Left ventricle myocardium inferior (tissue), 1 donor: ENCODE measurements at places on chromosomes 6 and 20.

DNA sequence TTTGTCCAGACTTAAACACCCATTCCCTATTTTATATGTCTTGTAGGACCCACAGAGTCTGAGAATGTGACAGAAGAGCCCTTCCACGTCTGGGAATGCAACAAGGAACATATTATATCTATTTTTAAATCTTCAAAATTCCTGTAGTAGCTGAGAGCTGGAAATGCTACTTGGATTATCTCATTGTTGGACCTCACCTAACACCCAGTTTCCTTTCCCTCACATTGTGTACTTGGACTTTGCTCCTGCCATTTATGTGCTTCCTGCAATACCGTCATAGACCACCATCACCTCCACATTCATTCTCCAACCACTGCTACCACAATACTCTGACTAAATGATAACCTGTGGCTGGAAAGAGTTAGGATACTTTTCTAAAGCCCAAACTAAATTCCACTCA is 335.4 kb downstream of the COL12A1 start:
- DNase-seq = no peak

DNA sequence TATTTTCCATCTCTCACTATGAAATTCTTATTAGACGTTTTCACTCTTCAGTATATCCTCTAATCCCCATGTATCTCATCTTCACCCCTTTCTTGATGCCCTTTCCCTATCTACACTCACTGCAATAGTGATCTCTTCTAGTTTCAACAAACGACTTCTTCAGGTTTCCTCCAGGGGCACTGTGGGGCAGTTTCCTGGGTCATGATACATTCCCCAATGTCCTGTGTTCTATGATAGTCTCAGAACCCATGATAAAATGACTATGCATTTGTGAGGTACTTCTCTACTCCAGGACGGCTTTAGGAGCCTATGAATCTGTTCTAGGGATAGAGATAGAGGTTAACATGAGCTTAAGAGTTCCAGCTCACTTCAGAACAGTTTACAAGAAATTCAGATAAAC is 183.3 kb downstream of the FOXC1 start:
- DNase-seq = no peak

- no peak for DNase-seq
Measured at GRCh38 chr6:37319856-37320480, 33.8 kb upstream of the RNF8 start.

GRCh38 chr20:41143354-41143753 is 6.0 kb downstream of the PLCG1 start:
- DNase-seq = no peak

DNA sequence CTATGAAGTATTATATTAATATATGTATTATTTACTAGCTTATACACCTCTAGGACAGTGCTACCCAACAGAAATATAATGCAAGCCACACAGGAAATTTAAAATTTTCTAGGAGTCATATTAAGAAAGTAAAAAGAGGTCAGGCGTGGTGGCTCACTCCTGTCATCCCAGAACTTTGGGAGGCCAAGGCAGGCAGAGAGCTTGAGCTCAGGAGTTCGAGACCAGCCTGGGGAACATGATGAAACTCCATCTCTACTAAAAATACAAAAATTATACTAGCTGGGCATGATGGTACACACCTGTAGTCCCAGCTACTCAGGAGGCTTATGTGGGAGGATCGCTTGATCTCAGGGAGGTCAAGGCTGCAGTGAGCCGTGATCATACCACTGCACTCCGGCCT is 237.6 kb upstream of the ZNF217 start:
- DNase-seq = no peak

- DNase-seq = no peak
Measured at GRCh38 chr6:111793711-111794111, 79.5 kb downstream of the FYN start.

DNA sequence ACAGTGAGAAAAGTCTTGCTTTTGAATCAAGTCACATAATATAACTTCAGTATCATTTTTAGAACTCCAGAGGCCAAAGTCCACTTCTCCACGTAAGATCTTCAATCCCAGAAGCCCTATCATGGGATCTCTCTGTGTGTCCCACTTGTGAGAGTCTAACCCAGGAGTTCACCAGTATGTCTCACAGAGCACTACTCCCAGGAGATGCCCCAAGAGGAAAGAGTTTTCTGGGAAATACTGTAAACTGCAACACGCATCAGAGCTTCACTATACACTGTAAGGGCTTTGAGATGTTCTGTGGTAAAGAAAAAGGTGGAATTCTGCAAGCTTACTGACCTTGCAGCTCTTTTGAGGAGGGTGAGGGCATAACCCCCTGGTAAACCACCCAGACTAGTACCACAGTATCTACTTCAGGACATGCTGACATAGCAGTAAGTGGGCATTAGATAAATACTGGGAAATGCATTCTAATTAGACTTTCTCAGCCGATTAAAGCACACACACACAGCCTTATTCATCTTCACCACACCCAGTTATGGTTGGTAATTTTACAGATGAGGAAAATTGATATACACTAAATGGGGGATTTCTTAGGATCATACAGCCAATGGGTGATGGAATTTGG is 12.3 kb downstream of the DCBLD1 start:
- DNase-seq = no peak

DNA sequence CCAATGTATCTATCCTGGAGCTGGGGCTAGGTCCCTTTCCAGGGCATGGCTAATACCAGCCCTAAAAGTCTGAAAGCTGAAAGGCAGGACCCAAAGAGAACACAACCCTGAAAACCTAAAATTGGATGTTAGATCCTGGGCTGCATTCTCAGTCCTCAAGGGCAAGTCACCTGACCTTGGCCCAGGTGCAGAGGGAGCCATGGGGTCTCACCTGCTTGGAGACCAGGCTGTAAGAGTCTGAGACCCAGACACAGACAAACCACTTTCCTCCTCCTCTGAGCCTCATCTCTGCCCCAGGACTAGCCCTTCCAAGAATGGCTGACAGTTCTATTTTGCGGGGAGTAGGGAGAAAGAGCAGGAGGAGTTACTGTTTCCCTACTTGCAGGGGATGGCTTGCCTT is 60.0 kb downstream of the EFCAB8 start:
- no peak for DNase-seq

GRCh38 chr6:38479331-38479730 is 160.4 kb downstream of the BTBD9 start:
- no peak for DNase-seq

GRCh38 chr6:144581812-144582537 is 296.8 kb downstream of the UTRN start:
- no peak for DNase-seq

DNA sequence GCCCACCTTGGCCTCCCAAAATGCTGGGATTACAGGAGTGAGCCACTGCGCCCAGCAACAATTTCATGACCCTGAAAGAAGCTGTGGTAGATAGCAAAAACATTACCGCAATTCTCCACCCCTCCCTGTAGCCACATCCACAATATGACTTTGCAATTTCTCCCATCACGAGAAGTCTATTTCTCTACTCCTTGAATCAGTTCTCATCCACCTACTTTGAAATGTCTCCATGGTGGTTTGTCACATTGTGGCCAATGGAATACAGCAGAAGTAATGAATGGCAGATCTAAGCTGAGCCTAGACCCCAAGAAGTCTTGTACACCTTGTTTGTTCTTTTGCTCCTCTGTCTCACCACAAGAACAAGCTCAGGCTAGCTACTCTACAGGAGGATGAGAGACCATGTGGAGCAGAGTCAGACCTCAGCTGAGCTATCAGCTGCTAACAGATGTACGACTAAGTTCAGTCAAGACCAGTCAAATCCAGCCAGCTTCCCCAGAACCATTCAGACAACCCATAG is 6.3 kb downstream of the OXT start:
- DNase-seq = no peak
